GM12864 (cell line): ENCODE measurements at places on chromosomes 12 and 14.

GRCh38 chr12:77060136-77060882, 5.1 kb downstream of the E2F7 start:
- DNase-seq = peak; percentile 81

DNA sequence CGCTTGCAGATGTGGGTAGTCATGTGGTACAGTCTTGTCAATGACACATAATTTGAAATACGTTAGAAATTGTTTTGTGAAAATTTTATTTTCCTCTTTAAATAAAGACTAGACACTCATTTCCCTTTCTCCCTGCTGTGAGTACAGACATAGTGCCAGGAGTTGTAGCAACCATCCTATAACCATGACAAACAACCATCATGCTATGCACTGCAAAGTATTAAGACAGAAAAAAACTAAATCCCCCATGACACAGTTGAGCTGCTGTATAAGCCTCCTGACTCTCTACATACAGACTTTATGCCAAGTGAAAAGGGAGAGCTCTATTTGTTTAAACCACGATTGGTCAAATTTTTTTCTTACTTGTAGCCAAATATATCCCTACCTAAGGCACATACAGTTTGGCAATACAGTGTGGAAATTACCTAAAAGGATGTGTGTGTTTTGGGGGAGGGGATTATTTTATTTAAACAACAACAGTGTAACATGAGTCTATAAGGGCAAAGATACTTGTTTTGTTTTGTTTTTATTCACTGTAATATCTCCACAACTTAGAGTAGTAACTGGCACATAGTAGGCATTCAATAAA, 45.0 kb upstream of the KRR1 start:
- DNase-seq = no peak

DNA sequence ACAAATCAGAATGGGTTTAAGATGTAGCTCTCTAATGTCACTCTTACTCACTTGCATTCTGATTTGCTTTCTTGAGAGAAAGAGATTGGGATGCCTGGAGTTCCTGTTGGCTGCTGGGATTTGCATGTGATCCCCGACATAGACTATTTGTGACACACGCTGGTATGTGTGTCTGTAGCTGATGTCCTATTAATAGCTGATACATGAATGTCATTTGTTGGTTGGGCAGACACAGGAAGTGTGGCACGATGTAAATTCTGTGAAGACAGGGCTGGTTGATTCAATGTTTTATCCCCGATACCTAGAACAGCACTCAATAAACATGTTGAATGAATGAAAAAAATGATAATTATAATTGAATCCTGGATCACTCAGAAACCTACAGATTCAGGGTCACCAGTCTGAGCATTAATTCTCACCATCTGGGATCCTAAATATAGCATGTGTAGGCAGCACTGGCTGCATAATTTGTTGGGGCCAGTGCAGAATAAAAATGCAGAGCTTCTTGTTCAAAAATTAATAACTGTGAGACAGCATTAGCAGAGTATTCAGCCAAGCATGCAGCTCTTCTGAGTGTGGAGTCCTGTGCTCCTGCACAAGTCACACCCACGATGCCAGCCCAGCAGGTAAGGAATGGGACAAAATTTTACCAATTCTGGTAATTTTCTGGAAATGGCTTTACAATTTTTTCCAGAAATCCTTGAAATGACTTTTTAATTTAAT, 35.5 kb upstream of the SOCS2 start:
- DNase-seq = peak; percentile 21

- DNase-seq = no peak
Measured at GRCh38 chr12:113230315-113231234, 9.3 kb downstream of the TPCN1 start.

GRCh38 chr14:54610051-54610977, 43.4 kb downstream of the SAMD4A start:
- DNase-seq = no peak

GRCh38 chr14:90040411-90040810, 21.4 kb upstream of the KCNK13 start:
- DNase-seq = no peak

DNA sequence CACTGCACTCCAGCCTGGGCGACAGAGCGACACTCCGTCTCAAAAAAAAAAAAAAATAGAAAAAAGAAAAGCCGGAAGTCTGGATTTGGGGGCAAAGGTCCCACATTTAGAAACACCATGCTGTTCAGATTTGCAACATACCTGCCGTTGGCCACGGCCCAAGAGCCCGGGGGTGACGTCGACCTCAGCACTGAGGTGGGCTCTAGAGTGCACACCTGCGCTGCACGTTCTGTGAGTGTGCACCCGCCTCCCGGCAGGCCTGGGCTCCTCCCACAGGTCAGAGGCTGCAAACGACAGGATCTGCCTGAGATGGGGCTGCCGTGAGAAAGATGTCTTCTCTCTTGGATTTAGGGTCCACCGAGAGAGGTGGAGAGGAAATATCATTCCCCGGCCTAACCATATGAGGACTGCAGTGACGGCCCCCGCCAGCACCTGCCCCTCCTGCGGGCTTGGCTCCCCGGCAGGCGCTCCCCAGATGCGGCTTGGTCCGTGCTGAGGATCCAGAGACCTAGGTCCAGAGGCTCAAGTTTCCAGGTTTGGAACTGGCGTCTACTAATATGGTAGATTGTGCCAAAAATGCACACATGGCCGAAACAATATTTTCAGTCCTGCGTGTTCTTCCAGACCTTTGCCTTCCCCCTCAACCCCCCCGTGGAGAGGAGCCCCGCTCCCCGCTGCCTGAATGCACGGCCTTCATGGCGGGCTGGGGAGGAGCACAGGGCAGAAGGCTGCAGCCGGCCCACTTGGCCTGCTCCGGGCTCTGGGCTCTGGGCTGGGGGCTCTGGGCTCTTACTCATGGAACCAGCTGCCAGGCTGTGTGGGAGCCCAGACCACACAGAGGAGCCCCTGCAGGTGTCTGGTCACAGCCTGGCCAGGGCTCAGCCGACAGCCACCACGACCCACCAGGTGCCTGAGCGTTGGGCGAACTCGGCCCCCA, 58.8 kb upstream of the FBRSL1 start:
- DNase-seq = no peak

- no peak for DNase-seq
Measured at GRCh38 chr12:128228581-128228980, 38.4 kb upstream of the TMEM132C start.

DNA sequence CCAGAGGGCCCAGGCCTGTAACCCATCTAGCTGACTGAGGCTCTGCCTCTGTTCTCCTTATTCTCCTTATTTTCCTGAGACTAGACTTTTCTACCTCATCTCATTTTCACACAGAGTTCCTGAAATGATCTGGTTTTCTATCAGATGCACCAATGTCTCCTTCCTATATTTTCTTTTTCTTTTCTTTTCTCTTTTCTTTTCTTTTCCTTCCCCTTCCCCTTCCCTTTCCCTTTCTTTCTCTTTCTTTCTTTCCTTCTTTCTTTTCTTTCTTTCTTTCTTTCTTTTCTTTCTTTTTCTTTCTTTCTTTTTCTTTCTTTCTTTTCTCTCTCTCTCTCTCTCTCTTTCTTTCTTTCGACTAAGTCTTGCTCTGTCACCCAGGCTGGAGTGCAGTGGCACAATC, 3.0 kb upstream of the CCDC184 start:
- DNase-seq = no peak

GRCh38 chr14:104353221-104353920, 215.0 kb downstream of the KIF26A start:
- DNase-seq = no peak

DNA sequence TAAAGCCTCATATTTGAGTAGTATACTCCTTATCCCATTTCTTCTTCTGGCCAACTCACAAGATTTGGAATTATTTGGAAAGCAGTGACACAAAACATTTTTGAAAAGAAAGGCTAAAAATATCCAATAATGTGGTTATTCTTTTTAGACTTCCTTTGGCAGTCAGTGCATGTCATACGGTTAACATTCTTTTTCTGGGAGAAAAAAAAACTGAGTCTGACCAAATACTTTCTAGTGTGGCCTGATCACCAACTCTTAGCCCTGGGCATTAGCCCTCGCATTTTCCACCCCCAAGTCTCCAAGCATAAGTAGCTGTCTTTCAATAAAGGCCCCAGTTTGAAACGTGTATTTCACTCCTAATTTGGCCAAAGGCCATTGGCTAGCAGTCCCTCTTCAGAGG, 5.9 kb downstream of the RASSF3 start:
- no peak for DNase-seq

- no peak for DNase-seq
Measured at GRCh38 chr14:70722418-70722817, 80.7 kb downstream of the TTC9 start.

DNA sequence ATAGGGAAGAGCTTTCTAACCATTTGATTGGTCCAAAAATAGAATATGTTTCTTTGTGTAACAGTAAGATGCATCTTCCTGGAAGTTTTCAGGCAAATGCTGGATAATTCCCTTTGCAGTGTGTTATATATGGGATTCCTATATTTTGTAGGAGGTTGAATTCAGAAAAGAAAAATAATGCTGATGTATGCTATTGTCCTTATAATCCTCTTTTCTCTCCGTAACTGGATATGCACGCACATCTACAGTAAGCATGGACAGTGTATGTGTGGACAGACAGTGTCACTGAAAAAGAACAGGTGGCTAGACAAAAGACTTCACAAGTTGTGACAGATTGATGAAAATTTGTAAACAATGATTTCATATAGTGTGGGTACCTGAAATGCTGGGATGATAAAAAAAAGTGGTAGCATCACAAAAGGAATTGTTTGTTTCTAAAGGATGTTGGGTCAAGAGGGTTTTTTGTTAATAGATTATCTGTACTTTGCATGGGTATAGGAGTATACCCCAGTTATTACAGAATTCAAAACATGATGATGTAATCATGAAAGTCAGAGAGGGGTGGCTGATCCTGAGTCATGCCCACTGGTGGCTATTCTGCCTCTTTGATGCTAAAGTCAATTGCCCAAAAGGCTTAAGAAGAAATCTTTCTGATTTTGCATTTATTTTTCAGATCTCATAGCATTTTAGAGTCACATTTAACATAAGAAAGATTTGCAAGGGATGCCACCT, 160.7 kb upstream of the TMTC1 start:
- DNase-seq = no peak

DNA sequence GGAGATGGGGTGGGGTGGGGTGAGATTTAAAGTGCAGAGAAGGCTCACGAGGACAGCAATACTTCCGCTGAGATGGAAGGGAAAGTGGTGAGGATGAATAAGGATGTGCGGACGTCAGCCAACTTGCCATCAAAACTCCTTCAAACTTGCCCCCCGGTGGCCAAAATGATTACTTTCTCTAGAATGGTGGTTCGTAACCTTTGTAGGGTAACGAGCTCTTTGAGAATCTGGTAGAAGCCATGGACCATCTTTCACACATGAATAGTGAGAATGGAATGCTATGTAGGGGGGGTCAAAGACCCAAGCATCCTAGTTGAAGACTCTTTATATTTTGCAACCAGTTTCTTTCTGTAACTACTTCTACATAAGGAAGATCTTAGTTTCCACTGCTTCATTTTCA, 245.9 kb upstream of the DDHD1 start:
- no peak for DNase-seq

- no peak for DNase-seq
Measured at GRCh38 chr12:69570545-69571399, 14.5 kb upstream of the CCT2 start.
